Small intestine (tissue), 16 donors: ENCODE measurements at places on chromosomes 4 and X.

DNA sequence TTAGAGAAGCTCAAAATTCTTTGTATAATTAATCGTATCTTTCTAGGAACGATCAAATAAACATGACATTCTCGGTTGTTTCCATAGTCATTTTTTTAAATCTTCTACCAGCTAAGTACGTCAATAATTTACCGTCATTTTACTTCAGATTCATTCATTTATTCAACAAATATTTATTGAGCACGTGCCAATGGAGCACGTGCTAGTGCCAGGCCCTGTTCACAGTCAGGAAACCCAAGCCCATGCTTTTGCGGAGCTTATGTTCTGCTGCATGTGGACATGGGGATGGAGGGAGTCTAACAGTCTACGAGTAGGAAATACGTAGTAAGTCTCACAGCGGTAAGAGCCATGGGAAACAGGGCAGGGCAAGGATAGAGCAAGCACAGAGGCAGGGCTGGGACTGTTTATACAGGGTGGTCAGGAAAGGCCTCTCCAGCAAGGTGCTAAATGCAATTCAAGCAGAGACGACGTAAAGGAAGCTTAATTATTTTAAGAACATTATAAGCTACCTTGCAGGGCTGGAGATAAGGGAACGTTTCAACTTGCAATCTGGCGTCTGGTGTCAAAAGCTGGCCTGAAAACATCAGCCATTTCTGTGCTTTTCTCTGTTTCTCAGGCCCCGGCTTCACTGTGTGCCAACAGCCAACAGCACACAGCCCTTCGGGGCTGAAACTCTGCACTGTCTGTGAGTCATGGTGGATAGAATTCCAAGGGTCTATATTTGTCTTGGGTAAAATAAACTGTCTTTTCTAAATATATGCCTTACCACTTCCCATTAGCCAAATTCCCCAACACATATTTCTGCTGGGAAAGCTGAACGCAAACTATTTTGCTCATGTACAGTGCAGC, 517.1 kb upstream of the ZFP42 start:
- DNase-seq = no peak

GRCh38 chr4:120081726-120082125, 15.1 kb upstream of the MAD2L1 start:
- no peak for DNase-seq

- DNase-seq = no peak
Observed at GRCh38 chr4:95086551-95086950, 328.8 kb downstream of the BMPR1B start.

DNA sequence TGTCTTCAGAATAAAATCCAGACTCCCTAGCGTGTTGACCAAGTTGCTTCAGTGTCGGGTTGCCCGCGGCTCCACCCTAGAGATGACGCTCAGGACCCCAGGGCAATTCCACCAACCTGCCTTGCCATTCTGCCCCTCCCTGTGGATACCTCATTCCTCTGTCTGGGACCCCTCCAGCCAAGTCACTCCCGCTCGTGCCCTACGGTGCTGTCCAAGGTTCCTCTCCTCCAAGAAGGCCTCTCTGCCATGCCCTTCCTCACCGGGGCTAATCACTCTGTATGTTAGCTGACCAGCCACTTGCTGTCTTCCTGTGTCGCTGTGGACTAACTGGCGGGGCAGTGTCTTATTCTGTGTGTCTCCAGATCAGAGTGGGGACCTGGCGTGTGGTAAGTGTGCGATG, 46.6 kb downstream of the TENM3 start:
- no peak for DNase-seq

DNA sequence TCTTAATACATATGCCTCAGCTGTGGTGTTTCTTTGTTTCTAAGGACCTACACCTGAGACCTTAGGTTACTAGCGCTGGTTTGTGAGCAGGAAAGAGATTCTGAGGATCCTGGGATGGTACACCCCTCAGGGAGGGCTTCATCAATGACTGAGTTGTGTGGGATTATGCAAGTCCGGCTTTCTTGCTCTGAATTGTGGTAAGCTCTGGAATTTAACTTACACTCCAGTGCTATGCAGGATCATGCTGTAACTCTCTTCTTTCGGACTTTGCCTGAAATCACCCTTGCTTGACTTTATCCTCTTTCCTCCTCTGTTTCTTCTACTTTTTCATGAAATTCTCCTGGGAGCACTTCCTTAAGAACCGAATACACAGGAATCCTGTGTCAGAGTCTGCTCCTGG, 431.5 kb upstream of the BOD1L1 start:
- DNase-seq = no peak

- no peak for DNase-seq
Observed at GRCh38 chr4:95761871-95762270, 78.0 kb upstream of the PDHA2 start.

- no peak for DNase-seq
Observed at GRCh38 chr4:168876106-168876505, 133.9 kb downstream of the CBR4 start.

DNA sequence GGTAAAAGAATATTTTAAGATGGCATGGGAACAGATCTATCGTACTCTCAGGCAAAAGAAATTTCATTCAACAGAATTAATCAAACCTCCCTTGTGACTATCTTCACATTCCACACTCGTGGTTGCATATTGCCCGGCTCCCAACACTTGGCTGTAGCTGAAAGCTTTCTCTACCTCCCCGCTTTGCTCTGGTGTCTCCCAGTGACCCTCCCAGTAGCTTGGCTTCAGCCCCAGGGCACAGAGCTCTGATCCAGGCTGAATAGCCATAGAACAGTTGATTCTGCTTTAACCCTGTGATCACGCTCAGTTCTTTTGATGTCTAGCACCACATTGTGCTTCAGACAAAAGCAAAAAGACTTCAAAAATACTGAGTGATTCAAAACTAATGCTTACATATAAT, 24.6 kb downstream of the SLC7A11 start:
- no peak for DNase-seq

- no peak for DNase-seq
Observed at GRCh38 chr4:82437285-82438005, 7.1 kb downstream of the ENOPH1 start.

DNA sequence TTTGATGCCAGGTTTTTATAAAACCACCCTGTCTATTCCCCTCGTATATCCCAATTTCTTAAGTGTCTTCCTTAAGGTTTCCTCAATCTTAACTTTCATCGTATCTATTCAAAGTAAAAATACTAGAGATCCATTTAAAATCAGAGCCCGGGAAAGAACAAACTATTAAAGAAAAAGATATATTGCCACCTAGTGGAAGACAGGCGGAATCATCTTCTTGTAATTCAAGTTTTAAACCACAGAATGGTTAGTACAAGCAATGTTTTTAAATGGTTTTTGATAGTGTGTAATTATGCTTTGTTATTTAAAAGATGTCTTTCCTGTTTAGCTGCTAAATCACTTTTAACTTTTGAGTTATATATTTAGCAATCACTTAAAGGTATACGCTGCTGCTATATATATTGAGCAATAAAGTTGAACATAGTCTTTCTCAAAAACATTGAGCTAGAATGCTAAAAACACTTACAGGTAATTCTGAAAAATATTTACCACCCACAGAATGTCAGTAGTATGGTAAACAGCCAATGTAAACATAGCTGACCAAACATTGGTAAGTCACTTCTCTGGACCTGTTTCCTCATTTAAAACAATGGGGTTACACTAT, 18.2 kb downstream of the PRDM8 start:
- DNase-seq = peak; percentile 28

DNA sequence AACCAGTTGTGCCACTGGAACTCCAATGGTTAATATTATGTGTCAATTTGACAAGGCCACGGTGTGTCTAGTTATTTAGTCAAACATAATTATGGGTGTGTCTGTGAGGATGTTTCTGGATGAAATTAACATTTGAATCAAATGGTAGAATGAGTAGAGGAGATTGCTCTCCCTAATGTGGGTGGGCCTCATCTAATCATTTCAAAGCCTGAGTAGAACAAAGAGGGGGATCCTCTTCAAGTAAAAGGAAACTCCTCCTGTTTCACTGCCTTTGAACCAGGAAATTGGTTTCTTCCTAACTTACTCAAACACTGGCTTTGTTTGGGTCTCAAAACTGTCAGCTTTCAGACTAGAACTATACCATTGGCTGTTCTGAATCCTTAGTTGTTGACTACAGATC, 1692.1 kb downstream of the PCDH19 start:
- DNase-seq = no peak

GRCh38 chr4:71639380-71639779, 144.5 kb downstream of the GC start:
- DNase-seq = no peak

GRCh38 chr4:111879539-111879938, 265.7 kb upstream of the FAM241A start:
- DNase-seq = no peak

- no peak for DNase-seq
Observed at GRCh38 chrX:122421434-122422121, 762.5 kb upstream of the GRIA3 start.

GRCh38 chrX:148928811-148929210, 428.4 kb downstream of the AFF2 start:
- no peak for DNase-seq

GRCh38 chrX:8235026-8235425, 64.0 kb upstream of the VCX2 start:
- DNase-seq = no peak

DNA sequence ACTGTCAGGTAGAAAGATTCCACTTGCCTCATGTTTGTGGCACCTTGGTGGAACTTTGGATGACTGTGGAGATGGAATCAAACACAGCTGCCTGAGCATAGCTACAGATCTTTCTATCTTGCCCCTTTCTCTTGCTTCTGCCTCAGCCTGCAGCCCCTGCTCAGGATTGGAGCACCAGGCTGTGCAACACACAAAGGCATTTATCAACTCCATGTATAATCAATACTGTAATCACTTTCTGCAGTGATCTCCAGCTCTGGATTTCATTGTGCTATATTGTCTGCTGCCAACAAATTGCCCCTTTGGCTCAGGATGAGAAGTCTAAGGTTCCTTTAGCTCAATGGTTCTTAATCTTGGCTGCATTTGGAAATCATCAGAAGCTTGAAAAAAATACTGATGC, 86.3 kb upstream of the PRPS1 start:
- DNase-seq = no peak

DNA sequence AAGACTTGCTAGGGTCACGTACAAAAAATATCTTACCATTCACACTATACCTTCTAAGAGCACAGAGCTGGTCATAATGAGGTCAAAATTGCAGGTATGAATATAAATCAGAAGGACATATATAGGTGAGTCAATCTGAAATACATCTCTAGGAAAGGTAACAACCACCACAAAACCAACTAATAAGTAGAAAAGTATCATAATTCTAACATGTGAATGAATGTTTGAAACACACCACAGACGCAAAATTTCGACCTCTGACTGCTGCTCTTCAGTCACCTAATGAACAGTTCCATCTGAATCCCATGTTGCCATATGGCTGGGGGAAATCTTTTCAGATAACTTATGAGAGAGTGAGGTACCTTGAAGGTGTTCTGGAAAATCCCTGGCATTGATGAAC, 22.1 kb downstream of the STAP1 start:
- no peak for DNase-seq

DNA sequence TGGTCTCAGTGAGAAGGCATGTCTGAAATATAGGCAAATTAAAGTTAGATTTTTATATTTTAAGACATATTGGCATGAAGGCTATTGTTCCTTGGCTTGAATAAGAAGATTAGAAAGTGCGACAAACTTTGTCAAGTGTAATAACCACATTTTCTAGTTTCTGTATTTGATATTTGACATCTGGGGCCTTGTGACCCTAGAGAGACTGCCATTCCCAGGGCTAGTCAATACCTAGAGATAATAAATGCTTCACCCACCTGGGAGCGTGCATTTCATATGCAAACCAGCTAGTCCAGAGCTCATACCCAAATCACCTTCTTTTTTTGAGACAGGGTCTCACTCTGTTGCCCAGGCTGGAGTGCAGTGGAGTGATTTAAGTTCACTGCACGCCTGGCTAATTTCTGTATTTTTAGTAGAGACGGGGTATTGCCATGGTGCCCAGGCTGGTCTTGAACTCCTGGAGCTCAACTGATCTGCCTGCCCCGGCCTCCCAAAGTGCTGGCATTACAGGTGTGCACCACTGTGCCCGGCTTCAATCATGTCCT, 62.6 kb downstream of the COQ2 start:
- no peak for DNase-seq
